HFF-Myc (cell line): ENCODE measurements at places on chromosomes 13 and 19.

GRCh38 chr13:22053053-22053452, 382.2 kb downstream of the FGF9 start:
- no peak for DNase-seq

GRCh38 chr13:21529146-21529893, 70.2 kb upstream of the ZDHHC20 start:
- no peak for DNase-seq

GRCh38 chr19:54154603-54155345, 4.7 kb downstream of the LENG1 start:
- DNase-seq: no peak

DNA sequence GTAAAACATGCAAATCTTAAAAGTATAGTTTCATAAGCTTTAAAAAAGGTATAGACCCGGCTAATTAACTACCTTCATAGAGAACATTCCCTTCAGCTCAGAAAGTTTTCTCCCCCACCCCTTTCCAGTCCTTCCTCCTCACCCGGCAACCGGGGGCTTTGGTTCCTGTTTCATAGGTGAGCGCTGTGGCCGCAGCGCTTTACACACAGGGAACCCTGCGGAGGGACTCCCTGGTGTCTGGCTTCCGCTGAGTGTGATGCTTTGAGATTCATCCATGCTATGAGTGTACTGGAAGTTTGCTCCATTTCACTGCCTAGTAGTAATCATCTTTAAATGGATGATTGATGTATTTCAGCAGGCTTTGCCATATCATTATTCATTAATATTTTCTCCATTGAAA, 26.0 kb upstream of the PABPC3 start:
- DNase-seq: no peak

DNA sequence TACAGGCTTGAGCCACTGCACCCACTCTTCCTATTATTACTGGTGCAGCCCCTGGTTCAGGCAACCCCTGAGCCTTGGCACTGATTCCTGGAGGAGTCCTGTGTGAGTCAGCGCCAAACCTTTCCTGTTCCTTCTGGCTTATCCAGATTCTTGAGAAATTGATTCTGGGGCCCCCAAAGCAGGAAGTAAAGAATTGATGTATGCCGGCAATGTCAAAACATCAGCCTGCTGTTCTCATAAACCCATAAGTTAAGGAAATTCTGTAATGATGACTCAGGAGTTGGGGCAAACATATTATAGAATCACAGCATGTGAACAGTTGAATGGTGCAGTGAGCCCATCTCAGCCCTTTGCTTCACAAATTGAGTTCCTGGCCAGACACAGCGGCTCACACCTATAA, 1.4 kb upstream of the OR7G3 start:
- DNase-seq: no peak
